ENCODE measurements at places on chromosomes 3 and 15.

DNA sequence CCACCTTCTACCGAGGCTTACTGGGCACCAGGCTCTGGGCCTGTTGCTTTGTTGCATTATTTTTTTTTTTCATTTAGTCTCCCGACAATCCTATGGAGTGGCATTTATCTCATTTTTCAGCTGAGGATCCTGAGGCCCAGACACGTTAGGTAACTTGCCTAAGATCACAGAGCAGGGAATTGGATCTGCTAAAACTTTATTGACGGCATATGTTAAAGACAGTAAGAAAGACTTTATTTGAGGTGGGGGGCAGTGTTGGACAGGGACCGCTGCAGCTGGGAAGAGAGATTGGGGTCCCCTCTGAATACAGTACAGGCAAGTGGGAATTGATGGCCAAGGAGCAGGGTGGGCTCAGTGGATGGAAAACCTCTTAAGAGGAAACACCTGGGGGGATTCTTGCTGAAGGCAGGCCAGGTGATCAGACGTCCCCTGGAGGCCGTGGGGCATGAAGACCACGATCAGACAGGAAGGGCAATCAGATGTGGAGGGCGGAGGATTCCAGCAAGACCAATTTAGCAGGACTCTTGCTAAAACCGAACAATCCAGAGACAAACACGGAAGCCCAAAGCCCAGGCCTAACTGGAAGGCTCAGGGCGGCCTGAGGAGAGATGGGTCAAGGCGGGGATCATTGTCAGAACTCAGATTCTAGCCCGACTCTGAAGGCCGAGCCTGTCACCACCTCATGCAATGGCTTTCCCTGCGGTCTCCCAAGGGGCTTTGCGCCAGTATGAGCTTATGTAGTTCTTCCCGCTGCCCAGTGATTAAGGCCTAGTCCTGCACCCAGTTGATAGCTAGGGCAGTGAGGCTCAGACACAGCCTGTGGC is 53.7 kb downstream of the RGMA start:
- DNase-seq = no peak

GRCh38 chr3:37997342-37997741 is 6.8 kb downstream of the VILL start:
- DNase-seq = no peak

- DNase-seq = no peak
Measured at GRCh38 chr15:97679106-97679688, 281.3 kb upstream of the ARRDC4 start.

GRCh38 chr3:49401766-49402165 is 10.0 kb downstream of the RHOA start:
- DNase-seq = no peak

GRCh38 chr15:39347453-39347852 is 233.4 kb upstream of the THBS1 start:
- DNase-seq = no peak

DNA sequence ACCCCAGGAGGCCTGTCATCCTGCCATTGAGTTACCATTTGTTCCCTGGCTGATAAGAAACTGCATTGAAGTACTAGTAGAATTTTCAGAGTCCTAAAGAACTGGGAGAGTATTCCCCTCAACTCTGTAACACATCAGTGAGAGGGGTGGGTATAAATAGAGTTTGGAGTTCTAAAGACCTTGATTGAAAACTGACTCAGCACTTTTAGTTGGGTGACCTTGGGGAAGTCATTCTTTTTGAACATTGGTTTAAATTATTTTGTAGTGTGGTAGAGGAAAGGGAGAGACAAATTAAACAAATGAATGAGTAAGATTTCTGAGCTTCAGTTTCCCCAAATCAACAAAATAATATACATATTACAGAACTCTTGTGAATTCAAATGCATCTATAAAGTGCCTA is 344.5 kb upstream of the THBS1 start:
- DNase-seq = no peak
